Chondrocyte (in vitro differentiated cells): ENCODE measurements at places on chromosomes 1 and 21. TPM values are rescaled to one million over a fixed set of nuclear protein-coding genes. Genes with fewer than 3 reads are reported as not detected.

DNA sequence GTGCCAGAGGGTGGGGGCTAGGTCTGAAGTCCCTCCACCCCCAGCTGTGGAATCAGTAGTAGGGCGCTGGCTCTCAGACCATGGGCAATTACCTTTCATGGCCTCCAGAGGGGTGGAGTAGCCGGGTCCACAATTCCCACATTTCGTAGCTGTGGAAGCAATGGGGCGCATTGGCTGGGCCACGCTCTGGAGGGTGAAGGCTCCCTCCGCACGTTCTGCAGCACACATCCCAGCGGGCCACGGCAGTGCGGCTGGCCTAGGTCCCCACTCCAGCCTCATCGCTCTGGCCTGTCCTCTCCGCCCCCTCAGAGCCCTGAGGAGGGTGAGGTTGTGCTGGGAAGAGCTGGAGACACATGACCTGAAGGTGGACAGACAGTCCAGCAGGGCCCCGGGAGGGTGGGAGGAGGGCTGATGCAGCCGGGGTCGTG, 2.9 kb downstream of the SELENBP1 start:
- DNase-seq: peak; percentile 72

The SLC5A9 gene
- not detected in 3 replicates for total RNA-seq

GRCh38 chr21:29670228-29670627, 269.6 kb downstream of the GRIK1 start:
- no peak for DNase-seq

DNA sequence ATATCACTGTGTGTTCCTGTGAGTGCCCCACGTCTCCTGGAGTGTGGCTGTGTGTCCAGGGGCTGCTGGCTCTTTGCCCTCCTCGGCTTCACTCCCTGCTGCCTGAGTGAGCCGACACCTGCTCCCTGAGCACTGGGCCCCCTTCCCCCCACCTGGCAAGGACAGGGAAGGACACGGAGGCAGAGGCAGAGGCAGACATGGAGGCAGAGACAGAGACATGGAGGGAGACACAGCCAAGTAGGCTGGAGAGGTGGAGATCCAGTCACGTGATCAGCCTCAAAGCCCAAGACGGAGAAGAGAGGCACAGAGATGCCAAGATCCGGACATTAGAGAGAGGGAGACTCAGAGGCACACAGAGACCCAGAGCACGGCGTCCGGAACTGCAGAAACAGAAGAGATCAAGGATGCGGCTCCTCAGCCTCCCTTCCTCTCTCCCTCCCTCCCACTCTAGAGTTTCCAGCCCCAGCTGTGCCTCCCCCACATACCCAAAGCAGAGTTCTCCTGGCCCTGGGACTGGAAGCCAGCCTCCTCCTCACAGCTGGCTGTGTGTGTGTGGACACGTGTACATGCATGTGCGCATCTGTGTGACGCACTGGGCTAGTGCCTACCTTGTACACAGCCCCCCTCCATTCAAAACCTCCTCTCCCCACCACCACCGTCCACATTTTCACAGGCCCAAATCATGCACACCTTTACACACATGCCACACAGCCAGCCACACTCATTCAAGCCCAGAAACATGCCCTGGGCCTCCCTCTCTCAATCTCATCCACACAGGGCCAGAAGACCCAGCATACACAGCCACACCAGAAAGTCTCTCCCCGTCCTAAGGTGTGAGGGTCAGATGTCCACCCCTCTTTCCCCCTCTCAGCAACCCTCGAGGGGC, 39.1 kb upstream of the WASF2 start:
- DNase-seq: no peak

GRCh38 chr1:103109311-103109920, 1.1 kb upstream of the COL11A1 start:
- no peak for DNase-seq

GRCh38 chr1:88466899-88467580, 217.0 kb upstream of the PKN2 start:
- DNase-seq: peak; percentile 78

GRCh38 chr1:110430366-110430765, 20.6 kb upstream of the PROK1 start:
- DNase-seq: no peak

- no peak for DNase-seq
These were observed 9.4 kb upstream of the CRABP2 start for GRCh38 chr1:156714830-156715229.

- no peak for DNase-seq
These were observed 37.2 kb downstream of the KCNJ6 start for GRCh38 chr21:37878946-37879660.

- no peak for DNase-seq
These were observed 11.2 kb upstream of the FGGY start for GRCh38 chr1:59285691-59286090.

The C4BPA gene
- not detected in 3 replicates for total RNA-seq

- DNase-seq: no peak
These were observed 9.9 kb downstream of the OBSCN start for GRCh38 chr1:228217551-228218344.

GRCh38 chr1:198253259-198253658, 96.5 kb downstream of the NEK7 start:
- no peak for DNase-seq

DNA sequence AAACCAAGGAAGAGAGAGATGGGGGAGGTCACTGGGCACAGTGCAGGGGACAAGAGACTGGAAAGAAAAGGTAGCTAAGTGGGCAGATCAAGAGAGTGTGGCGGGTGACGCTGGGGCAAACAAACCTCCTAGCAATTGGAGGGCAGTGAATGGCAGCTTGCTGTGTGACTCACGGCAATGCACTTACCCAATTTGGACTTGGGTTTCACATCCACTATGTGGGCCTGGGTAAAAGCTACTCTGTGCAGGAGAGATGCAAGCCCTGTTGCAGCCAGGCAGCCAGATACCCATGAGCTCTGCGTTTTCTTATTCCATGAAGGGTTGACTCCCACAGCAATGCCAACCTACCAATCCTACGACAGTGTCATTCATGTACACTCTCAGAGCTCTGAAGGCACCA, 9.5 kb downstream of the PLXNA2 start:
- no peak for DNase-seq

DNA sequence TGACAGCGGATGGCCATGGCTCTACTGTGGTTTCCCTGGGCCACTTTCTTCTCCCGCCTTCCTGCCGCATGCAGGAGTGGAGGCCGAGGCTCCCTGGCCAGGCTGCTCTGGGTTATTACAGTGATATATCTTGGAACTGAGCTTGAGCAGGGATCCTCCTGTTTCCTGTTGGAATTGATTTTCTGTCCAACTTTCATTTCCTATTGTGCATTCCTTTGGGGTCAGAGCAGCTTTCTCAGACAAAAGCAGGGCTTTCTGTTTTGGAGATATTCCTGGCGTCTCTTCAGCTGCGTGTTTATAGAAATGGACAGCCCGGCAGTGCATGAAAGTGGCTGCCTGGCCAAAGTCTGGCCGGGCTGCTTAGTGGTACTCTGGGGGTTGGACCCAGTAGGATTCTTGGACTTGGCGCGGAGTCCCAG, 146.4 kb downstream of the KIF26B start:
- DNase-seq: no peak

DNA sequence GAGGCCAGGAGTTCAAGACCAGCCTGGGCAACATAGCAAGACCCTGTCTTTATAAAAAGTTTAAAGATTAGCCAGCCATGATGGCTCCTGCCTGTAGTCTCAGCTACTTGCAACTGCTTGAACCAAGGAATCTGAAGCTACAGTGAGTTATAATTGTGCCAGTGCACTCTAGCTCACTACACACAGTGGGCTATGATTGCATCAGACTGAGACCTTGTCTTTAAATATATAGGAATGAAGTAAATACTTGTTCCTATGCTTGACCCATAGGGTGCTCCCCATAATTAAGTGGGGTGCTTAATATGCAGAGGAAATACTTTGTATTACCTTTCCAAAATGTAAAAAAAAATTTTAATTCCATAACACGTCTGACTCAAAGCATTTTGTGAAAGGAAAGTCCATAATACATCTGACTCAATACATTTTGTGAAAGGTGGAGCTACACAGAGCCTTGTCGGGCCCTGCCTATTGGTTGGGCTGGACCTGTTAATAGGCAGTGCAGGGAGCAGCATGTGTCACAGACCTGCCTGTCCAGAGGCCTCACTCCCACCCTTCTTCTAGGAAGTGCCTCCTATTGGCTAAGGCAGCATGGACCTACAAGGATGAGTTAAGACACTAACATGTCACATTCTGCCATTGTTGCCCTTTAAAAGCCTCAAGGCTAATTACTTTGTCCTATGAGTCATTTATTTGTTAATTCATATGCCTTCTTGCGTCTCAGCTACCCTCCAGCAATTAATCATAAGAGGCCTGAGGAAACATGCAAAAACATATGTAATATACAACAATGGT, 33.6 kb downstream of the CD58 start:
- no peak for DNase-seq

The WDR64 gene
- 0.17 TPM in 1 of 3 replicates, not detected in the others for total RNA-seq

GRCh38 chr1:2617971-2618470, 14.8 kb downstream of the MMEL1 start:
- no peak for DNase-seq

- no peak for DNase-seq
These were observed 37.3 kb upstream of the STUM start for GRCh38 chr1:226511296-226511695.

The ARPC5 gene
- total RNA-seq: 144 to 193 TPM (median 192 TPM) in 3 replicates

- DNase-seq: no peak
These were observed 8.8 kb upstream of the SAMD11 start for GRCh38 chr1:914891-915280.

DNA sequence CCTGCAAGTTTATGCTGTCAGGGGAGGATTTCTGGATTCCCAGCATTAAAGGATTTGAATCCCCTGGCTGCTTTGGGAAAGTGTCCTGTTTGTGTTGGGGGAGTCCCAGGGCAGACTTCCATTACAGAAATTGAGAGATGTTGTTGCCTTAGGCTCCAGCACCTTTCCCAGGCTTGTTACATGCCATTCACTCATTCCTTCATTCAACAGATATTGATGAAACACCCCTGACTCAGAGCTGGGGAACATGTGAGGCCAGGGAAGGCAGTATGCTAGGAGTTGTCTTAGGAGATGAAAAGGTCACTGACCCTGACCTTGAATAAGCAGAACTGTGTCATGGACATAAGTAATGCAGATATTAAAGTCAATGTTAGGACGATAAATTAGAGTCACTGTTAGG, 161.7 kb downstream of the NTMT2 start:
- DNase-seq: no peak

The OR2W3 gene
- total RNA-seq: 0.75 TPM in 1 of 3 replicates, not detected in the others
